RWPE1 (cell line): ENCODE measurements at places on chromosomes 4 and X.
A peak's percentile ranks its signal among the peaks of the same experiment; 100 is the strongest.

DNA sequence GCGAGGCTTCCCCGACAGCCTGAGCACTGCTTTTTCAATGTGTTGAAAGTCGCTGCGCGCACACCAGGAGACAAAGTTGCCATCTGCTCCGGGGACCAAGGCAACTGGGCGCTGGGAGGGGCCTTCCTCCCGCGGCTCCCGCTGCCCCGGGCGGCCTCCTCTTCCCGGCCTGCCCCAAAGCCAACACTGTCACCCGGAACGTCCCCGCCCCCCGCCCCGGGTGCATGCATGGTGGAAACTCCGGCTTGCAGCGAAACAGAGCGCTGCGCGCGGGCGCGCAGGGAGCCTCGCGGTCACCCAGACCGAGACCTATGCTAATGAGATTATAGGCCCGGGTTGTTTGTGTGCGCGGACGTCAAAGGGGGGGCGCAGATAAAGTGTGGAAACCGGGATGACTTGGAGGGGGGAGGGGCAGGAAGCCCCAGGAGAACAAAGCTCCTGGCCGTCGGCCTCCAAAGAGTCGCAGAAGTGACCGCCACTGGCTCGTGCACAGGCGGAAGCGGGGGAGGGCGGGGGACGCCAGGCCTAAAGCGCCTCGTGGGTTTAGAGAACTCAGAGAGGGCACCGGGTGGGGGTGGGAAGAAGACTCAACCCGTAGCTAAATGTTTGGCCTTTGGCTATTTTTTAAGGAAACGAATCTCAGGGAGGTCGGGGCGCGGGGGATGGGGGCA lies 88.8 kb downstream of the BCOR start:
- no peak for DNase-seq

GRCh38 chrX:38654302-38654701 lies 93.0 kb downstream of the TSPAN7 start:
- DNase-seq = peak; percentile 3

- no peak for DNase-seq
Measured at GRCh38 chr4:138097912-138098600, 144.1 kb downstream of the SLC7A11 start.

DNA sequence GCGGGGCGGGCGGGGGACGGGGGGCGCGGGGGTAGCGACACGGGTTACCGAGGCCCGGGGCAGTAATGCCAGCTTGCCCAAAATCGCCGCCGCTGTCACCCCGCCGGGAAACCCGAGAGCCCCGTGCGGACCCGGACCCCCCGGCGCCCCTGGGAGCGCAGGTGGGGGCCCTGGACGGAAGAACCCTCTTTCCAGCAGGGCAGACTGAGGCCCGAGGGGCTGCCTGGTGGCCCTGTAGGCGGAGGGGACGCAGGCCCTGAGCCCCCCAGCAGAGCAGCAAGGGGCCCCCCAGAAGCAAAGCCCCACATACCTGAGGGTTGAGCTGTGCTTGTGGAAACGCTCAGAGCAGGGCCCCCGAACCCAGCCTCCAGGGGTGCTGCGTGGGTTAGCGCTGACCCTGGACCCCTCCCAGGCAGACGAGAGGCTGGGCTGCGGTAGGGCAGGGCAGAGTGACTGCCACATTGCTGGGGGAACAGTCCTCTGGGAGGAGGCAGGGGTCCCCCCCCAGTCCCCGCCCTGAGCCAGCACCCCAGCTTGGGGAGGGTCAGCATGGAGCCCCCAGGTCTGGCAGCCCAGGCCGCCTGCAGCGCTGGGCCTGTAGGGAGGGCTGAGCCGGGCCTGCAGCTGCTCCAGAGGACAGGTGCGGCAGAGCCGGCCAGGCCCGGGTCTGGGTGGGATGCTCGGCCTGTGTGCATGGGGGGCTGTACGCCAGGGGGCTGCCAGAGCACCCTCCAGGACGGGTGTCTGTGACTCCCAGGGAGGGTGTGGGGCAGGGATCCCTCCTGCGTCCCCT lies 646 bp downstream of the DOK7 start:
- no peak for DNase-seq

DNA sequence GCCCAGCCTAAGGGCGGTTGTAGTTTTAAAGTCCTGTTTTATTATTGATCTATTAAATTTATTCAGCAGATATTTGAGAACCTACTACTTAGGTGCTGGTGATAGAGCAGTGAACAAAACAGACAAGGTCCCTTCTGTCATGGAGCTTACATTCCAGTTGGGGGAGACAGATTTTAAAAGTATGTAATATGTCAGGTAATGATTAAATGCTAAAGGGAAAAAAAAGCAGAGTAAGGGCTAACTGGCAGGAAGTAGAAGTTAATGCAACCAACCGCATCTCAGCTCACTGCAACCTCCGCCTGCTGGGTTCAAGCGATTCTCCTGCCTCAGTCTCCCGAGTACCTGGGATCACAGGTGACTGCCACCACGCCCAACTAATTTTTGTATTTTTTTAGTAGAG lies 7.8 kb upstream of the MCUB start:
- no peak for DNase-seq

- DNase-seq = peak; percentile 24
Measured at GRCh38 chrX:119266364-119266995, 30.4 kb downstream of the PGRMC1 start.

- no peak for DNase-seq
Measured at GRCh38 chr4:155638195-155638965, 28.3 kb upstream of the GUCY1A1 start.

DNA sequence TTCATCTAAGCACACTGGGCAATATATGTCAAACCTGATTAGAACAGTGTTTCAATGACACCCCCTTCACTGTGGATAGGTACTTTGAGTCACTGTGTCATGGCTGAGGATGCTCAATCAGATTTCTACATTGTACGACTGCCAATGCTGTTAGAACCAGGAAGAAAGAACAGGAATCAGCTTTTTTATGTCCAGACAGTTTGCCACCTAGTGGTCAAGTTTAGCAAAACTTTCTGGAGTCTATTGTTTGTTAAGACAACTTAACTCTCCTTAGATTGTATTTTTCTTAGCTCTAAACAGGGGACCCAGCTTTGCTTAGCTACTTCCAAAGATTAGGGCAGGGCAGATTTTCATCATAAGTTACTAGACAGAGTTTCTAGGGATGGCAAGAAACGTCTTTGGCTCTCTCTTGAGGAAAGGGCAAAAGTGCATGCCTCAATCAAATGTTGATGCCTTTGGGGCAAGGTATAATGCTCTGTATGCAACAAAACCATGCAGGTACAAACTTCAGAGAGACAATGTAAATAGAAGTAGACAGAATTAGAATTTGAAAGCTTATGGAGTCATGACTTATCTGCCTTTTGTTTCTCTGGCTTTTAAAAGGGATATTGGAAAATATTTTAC lies 40.5 kb upstream of the BMP3 start:
- DNase-seq = peak; percentile 35

GRCh38 chr4:932713-933070 lies 432 bp downstream of the TMEM175 start:
- DNase-seq = peak; percentile 23

GRCh38 chrX:9341291-9342201 lies 123.3 kb upstream of the TBL1X start:
- DNase-seq = no peak

DNA sequence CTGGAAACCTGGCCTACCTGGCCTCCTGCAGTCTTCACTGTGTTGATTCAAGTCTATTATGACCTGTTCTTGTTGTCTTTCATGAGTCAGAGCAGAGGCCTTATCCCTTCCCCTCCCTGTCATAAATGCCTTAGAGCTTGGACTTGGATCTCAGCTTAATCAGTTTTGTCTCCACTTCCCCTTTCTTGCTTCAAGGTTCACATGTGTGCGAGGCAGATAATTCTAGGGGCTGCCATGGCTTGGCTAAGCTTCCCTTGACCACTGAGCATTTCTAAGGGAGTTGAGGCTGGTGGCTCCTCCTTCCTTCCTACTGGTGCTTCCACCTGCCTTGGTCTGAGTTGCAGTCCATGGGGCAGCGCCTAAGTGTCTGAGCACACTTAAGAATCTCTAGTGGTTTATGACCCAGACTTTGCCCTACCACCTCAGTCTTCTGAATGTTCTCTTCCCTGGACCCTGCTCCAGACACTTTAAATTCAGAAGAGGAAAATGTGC lies 1.7 kb upstream of the HEPH start:
- DNase-seq = no peak

DNA sequence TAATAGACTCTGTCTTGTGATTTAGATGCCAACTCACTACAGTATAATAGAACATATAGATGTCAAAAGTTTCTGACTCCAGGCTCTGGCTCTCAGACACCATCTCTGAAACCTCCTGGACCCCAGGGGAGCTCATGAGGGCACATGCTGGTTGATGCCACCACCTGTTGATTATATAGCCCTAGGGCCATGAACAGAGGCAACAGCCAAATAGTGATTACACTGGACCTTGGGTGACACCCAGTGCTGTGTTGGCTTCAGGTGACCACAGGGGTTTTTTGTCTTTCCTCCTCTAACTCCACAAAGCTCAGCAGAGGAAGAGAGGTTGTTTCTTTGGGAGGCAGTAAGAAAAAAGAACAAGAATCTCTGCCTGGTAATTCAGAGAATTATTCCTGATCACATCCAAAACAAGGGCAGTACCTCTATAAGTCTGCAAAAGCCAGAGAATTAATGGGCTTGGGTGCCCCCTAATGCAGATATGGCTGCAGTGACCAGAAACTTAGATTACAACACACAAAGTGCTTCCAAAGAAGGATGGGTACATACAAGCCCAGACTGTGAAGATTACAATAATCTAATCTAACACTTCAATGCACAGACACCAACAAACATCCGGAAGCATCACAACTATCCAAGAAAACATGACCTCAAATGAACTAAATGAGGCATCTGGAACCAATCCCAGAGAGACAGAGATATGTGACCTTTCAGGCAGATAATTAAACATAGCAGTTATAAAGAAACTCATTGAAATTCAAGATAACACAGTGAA lies 1920.6 kb downstream of the ARAP2 start:
- DNase-seq = no peak

DNA sequence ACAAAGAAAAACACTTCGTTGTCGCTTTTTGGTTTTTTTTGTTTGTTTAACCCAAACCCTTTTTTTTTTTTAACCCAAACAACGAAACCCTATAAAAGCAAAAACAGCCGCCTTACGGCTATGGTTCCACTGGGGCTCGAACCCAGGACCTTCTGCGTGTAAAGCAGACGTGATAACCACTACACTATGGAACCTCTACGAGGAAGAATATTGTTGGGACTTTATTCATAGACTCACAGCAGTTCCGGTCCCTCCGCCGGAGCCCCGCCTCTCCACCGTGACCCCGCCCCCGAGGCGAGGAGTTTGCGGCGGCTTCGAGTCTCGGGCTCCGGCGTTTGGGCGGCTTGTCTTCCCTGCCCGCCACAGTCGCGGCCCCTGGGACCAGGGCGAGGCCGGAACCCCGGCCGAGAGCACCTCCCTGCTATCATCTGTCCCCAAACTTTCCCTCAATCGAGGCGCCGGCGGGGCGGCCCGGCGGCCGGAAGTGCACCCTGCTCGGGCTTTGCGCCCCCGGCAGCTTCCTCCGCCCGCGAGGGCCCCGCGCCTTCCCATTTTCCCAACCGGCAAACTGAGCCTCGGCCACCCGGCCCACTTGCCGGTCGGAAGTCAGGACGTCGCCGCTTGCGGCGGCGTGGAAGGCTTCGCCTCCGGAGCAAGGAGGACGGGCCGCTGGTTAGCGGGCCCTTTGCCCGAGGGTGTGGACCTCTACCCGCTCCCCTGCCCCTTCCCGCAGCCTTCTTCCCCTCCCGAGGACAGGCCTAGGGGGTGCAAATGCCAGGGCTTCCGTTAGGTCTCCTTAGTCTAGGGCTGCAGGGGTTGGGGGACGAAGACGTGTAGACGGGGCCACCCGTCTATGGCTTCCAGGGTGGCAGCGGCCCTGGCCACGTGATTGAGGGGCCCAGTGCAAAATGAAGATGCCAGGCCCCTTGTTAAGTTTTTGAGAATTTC lies 3.2 kb upstream of the RS1 start:
- peak; percentile 72 for DNase-seq

GRCh38 chrX:56733459-56734046 lies 4.5 kb downstream of the NBDY start:
- DNase-seq = no peak

GRCh38 chr4:7917669-7918068 lies 22.0 kb downstream of the AFAP1 start:
- no peak for DNase-seq

DNA sequence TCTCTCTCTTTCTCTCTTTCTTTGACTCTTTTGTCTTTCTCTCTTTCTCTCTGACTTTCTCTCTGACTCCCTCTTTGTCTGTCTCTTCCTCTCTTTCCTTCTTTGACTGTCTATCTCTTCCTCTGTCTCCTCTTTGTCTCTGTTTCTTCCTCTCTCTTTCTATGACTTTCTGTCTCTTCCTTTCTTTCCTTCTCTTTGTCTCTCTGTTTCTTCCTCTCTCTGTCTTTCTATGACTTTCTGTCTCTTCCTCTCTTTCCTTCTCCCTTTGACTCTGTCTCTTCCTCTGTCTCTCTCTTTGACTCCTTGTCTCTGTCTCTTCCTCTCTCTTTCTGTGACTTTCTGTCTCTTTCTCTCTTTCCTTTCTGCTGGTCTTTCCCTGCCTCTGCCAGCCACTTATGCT lies 38.7 kb downstream of the HNRNPD start:
- DNase-seq = no peak

GRCh38 chr4:156969101-156969500 lies 2.5 kb downstream of the PDGFC start:
- no peak for DNase-seq

DNA sequence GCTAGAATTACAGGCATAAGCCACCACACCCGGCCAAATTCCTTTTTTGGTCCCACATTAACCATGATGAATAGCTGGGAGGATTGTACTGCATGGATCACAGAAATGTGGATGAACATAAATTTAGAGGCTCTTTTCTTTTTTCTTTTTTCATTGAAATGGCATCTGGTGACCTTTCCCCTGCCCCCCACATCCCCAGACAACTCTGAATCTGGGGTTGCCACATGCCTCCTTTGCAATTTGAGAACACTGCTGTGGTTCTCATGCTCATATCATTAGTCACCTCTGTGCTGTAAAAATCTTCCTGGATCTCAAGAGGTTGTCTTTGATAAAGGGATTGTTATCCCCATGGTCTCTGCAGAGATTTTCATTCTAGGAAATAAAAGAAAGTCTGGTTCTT lies 22.8 kb upstream of the FMR1NB start:
- peak; percentile 13 for DNase-seq

DNA sequence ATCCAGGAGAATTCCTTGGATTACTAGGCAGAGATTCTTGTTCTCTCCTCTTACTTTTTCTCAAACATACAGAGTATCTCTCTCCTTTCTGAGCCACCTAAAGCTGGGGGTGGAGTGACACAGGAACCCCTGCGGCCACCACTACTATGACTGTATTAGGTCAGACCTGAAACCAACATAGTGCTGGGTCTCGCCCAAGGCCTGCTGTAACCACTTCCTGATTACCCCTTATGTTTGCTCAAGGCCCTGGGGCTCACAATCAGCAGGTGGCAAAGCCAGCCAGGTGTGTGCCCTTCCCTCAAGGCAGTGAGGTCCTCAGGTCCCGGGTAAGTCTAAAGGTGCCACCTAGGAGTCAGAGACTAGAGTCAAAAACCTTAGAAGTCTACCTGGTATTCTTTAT lies 166.4 kb downstream of the PARM1 start:
- DNase-seq = no peak

GRCh38 chrX:16124201-16124600 lies 836 bp downstream of the GRPR start:
- DNase-seq = no peak
